ENCODE measurements at places on chromosomes 5 and 9.

GRCh38 chr5:31196309-31196708 lies 2.8 kb downstream of the CDH6 start:
- DNase-seq: no peak

DNA sequence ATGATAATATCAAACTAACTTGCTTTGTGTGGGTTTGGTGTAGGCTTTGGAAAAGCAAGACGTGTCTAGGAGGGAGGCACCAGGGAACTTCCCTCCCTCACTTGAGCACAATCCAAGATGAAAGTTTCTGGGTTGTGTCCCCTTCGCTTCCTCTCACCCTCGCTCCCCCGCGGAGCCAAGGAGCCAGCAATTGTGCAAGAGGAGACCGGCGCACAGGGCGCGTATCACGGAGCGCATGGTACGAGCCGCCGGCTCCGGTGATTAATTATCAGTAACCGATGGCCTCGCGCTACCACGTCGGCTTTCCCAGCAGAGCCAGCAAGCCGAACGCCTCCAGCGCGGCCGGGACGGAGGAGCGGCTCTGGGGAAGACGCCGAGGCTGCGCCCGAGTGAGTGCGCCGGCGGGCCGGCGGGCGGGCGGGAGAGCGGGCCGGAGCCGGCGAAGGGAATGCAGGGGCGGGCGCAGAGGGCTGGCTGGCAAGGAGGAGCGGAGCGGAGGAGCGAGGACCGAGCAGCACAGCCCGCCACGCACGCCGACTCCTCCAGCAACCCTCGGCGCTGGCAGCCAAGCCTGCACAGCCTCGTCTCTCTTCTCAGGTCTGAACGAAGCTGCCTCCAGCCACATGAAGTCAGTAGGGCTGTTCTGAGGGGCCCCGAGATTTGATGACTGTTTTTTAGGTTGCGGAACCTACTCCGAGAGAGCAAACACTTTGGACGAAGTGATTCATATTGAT lies 143.6 kb downstream of the BNC2 start:
- DNase-seq: peak; percentile 3

- no peak for DNase-seq
Measured at GRCh38 chr5:7877851-7878250, 8.9 kb downstream of the MTRR start.

DNA sequence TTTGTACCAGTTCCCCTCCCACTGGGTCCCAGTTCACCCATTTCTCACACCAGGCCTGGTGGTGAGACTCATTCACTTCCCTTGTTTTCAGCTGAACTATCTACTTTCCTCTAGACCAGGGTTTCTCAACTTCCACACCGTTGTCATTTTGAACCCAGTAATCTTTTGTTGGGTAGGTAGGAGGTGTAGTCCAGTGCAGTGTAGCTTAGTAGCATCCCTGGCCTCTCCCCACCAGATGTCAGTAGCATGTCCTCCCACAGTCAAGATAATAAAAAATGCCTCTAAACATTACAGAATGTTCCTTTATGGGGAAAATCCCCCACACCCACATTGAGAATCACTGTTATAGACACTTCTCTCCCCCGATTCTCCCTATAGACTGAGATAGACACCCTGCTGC lies 299.1 kb downstream of the EPB41L4A start:
- no peak for DNase-seq

- DNase-seq: no peak
Measured at GRCh38 chr5:139895647-139896046, 100.0 kb downstream of the PSD2 start.

DNA sequence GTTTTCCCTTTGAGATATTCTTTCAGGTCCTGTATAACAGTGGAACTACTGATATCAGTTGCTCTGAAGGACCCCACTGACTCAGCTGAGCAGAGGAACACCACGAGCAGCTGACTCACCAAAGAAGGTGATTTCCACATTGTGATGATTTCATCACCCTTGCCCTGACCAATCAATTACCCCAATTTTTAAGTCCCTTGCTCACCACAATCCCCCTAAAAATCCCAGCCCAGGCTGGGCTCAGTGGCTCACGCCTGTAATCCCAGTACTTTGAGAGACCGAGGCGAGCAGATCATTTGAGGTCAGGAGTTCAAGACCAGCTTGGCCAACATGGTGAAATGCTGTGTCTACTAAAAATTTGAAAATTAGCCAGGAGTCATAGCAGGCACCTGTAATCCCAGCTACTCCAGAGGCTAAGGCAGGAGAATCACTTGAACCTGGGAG lies 125.3 kb upstream of the ABCA1 start:
- peak; percentile 97 for DNase-seq

DNA sequence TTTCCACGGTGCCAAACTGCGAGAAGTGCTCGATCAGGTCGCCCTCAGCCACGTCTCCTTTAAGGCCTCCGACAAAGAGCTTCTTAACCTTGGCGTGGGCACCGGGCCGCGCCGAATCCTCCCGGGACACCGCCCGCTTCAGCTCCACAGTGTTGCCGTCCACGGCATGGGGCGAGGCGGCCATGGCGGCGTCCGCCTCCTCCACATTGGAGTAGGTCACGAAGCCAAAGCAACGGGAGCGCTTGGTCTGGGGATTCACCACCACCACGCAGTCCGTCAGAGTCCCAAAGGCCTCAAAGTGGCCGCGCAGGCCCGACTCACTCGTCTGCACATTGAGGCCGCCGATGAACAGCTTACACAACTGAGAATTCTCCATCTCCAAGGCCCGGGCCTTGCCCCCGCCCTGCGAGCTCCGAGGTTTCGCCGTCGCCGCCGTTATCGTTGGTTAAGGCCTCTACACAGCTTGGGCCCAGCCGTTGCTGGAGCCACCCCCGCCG lies 424 bp downstream of the HNRNPA0 start:
- DNase-seq: peak; percentile 44

- DNase-seq: peak; percentile 9
Measured at GRCh38 chr9:110509792-110510191, 69.7 kb downstream of the SVEP1 start.

DNA sequence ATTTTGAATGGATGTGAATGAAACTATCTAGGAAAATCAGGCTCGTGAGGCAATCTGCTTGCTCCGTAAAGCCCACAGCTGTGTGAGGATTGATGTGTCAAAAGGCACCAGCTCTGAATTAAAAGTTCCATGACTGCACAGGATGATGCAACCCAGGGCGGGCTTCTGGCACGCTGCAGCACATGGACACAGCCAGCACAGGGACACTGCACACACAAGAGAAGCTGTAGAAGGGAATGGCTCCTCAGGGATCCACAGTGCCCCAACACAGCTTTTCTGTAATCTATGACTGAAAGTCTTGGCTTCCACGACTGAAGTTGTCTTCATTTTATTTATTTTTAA lies 151.0 kb downstream of the GCNT1 start:
- DNase-seq: peak; percentile 81

DNA sequence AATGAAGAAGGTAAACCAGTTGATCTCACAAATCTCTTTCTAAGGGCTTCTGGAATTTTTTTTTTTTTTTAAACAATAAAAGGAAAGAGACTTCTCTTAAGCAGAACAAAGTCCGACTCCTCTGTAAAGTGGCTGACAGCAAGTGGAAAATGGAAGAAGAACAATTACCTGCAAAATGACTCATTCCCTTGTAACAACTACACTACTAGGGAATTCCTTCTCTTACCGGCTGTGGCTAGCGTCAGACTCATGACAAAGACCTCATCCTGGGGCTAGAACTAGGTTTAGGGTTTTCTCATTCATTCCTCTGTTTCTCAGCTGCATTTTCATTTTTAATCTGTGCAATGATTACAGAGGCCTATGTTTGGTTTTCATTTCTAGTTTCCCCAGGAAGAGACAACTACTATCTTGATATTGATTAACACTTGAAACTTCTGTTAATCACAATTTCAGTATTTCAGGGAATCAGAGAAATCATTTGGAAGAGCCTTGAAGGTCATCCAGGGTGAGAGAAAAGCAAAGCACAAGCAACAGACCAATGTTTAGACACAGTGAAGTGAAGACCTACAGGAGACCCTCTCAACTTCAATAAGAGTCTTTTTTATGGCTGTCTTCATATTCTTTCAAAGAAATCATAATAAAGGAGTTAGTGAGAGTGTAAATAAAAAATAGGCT lies 437.9 kb downstream of the RAB3C start:
- no peak for DNase-seq

- DNase-seq: no peak
Measured at GRCh38 chr9:94110821-94111252, 26.6 kb downstream of the PTPDC1 start.

Measured in inflammatory macrophage treated with lipopolysaccharide for 1 hour (primary cell).